ENCODE measurements at places on chromosomes 2 and 18. TPM values are rescaled to one million over a fixed set of nuclear protein-coding genes. Genes with fewer than 3 reads are reported as not detected.

- DNase-seq = no peak
Measured at GRCh38 chr2:225122583-225123486, 80.6 kb upstream of the DOCK10 start.

GRCh38 chr2:72326759-72327158, 179.1 kb upstream of the CYP26B1 start:
- no peak for DNase-seq

The PPM1B gene
- 14.9 TPM for total RNA-seq

DNA sequence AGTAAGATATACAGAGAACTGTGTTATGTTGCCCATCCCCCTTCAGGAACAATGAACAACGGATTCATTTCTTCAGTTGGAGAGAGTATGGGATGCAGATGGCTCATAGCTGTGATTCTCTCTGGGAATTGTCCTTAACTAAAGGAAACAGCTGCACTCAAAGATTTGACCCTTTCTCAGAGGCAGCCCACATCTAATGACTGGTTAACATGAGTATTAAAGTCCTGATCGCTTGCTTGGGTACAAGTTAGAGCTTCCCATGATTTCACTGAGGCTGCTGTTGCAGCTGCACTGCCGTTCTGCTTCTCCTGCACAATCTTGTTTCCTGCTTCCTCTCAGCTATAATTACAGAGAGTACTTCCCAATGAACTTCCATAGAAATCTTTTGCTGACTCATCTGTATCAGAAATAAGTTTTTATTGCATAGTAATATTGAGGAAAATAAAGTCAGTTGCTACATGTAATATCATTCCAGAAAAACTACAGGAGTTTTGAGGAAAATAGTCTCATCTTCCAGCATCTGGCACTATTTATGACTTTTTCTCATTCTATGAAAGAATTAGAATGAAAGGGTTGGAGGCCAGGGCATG, 12.8 kb upstream of the SCN9A start:
- DNase-seq = no peak

The WBP1 gene
- 28.2 TPM for total RNA-seq

The TNFRSF11A gene
- total RNA-seq = 1.9 TPM

The CPLX4 gene
- total RNA-seq = not detected

GRCh38 chr2:53098696-53099078, 668.9 kb upstream of the CHAC2 start:
- DNase-seq = no peak

DNA sequence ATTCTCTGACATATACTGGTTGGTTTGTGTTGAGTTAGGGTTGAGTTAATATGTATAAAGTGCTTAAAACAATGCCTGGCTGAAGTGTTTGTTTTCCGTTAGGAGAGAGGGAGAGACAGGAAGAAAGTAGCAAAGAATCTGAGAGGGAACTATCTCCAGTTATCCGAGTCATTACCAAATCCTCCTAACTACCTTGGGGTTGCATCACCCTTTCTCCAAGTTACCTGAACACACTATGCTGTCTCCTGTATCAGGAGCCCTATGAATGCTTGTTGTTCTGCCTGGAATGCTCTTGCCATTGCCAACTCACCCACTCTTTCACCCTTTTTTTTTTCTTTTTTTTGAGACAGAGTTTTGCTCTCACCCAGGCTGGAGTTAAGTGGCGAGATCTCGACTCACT, 47.9 kb upstream of the ITGAV start:
- DNase-seq = no peak

The EHD3 gene
- total RNA-seq = 22.6 TPM

The UGT1A8 gene
- 1.7 TPM for total RNA-seq

DNA sequence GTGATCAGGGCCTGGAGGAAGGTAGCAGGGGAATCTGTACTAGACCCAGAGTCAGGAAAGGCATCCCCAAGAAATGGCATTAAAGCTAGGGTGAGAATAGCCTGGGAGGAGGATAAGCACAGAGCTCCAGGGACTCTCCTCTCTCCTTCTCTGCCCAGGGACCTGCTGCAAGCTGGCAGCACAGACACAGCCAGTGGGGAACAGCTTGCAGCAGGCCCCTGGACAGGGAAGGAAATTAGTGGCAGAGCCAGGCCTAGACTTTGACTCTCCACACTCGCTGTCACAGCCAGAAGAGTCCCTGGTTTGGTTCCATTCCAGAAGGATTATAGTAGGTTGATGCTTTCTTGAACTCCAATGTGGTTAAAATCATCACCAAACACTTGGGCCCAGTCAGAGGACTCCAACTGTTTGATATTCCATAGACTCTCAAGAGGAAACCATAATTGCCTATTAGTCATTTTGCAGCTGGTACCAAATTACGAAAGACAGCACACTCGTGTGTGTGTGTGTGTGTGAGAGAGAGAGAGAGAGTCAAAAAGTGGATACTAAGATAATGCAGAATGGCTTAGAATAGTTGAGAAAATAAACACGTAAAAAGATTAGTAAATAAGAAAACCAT, 95.5 kb upstream of the ATP8B1 start:
- DNase-seq = no peak

GRCh38 chr2:150351922-150352321, 135.5 kb downstream of the RND3 start:
- no peak for DNase-seq

DNA sequence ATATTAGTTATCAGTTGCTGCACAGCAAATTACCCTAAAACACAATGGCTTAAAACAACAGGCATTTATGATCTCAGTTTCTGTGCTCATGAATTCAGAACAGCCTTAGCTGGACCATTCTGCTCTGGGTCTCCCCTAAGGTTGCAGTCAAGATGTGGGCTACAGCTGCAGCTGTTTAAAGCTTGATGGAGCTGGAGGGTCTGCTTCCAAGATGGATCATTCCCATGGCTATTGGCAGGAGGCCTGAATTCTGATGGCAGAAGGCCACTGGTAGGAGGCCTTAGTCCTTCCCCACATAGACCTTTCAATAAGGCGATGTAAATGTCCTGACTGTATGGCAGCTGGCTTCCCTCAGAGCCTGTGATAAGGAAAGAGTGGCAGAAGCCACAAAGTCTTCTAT, 118.6 kb upstream of the SERPINE2 start:
- DNase-seq = no peak

DNA sequence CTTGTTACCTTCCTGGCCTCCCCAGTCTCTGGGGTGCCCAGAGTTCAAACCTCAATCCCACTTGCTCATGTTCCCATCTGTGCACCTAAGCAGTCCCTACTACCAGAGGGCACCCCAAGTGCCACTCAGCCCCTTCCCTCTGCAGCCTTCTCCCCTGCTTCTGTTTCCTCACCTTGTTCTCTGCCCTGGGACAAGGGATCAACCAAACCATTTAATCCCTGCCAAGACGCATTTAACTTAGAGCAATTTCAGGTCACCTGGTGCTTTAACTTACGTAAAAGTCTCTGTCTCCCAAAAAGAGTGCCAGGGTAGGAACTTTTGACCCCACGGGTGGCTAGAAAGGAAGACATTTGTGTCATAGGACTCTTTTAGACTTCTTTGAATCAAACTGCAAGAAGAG, 67.2 kb downstream of the SRD5A2 start:
- DNase-seq = no peak

DNA sequence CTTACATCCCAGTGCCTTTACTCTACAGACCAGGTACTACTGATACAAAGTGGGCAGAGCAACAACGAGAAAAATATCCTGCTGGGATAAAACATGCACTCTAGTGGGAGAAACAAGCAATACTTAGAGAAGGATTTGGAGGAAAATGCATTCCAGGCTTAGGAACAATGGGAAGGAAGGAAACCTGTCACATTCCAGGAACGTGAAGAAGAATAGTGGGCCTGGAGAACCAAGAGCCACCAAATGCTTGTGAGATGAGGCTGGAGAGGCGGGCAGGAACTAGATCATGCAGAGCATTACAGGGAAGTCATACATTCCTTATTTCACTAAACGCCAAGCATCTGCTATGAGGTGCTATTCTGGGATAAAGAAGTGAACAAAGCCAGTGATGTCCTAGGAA, 342.3 kb downstream of the DCC start:
- DNase-seq = no peak

DNA sequence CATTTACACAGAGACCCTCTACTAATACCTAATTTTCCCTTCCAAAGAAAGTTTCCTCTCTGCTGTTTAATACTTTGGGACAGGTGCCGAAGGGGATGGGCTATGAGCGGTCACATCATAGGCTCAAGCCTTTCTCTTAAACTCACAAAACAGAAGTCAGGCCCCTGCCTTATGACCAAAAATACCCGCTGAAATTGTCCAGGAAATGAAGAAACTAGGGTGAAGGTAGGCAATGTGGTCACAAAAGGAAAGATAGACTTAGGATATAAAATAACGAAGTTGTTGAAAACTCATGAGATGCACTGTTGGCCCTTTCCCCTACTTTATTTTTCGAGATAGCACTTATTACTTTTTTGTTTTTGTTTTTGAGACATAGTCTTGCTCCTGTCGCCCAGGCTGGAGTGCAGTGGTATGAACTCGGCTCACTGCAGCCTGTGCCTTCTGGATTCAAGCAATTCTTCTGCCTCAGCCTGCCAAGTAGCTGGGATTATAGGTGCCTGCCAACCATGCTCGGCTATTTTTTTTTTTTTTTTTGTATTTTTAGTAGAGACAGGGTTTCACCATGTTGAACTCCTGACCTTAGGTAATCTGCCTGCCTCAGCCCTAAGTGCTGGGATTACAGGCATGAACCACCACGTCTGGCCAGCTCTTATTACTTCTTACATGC, 16.3 kb downstream of the SLC8A1 start:
- DNase-seq = no peak

DNA sequence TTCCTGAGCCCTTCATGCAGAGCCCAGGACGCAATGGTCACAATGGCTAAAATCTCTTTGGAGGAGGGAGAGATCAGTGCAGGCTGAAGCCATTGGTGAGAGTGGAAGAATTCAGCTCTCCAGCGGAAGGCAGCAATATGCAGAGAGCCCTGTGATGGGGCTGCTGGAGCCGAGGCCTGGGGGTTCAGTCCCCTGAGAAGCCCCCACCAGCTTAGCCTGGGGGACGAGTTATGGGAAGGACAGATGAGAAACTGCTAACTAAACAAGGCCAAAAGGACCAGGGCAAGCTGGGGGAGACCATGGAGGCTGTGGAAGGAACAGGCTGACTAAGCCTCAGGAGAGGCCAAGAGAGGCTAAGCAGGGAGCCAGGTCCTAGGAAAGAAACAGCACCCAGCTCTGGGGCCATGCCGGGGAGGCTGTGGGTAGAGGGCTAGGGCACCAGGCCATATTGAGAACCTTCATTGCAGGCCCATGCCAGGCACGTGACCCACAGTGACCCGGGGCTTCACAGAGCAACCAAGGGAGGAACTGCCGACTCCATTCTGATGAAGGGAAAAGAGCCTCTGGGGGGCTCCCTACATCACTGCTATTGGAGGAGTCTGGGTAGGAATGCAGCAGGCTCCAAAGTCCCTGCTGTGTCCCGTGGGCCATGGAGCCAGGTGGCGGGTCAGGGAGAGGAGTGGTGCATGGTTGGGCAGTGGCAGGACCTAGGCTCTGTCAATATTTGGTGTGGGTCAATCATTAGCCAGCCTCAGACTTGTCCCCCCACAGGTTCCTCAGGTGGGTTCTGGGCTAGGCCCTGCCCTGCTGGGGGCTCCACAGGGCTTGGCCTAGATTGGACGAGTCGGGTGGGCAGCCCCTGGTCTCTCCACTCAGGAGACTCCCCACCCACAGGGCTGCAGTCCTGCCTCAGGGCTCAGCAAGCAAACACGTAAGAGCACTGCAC, 19.8 kb downstream of the PROC start:
- no peak for DNase-seq

The IL37 gene
- not detected for total RNA-seq

The PAX3 gene
- total RNA-seq = not detected

The DSC3 gene
- total RNA-seq = 275 TPM

DNA sequence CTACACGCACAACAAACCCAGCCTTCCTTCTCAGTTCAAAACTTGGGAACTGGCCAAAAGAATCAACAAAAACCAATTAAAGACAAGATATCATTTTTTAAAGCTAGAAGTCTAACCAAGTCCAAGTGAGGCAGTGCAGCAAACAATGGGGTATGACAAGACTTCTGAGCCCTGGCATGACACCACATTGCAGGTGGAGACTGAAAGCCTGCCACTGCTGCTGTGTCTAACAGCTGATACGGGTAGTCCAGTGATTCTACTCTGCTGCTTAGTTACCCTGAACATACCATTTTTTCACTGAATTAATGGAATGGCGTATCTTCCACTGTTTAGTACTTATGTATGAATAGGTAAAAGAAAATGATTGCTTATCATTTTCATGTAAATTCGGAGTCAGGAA, 47.4 kb upstream of the KIDINS220 start:
- no peak for DNase-seq

- DNase-seq = no peak
Measured at GRCh38 chr2:23386339-23387220, 1.6 kb downstream of the KLHL29 start.

The LONRF2 gene
- 6.1 TPM for total RNA-seq

GRCh38 chr2:44777537-44777936, 164.0 kb upstream of the SIX3 start:
- no peak for DNase-seq

The LYG2 gene
- not detected for total RNA-seq

DNA sequence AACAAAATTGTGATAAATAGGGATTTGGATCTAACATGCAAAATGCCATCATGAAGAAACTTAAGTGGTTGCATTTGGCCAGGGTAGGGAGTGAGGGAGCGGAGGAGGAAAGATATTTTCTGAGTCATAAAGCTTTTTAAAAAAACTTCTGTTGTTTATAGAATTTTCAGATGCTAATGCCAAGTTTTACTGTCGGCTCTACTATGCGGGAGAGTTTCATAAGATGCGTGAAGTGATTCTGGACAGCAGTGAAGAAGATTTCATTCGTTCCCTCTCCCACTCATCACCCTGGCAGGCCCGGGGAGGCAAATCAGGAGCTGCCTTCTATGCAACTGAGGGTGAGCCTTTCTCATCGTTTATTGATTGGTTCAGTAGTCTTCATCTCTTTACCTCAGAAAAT, 56.0 kb upstream of the PTH2R start:
- DNase-seq = no peak

- no peak for DNase-seq
Measured at GRCh38 chr18:45571195-45571594, 44.1 kb upstream of the SLC14A2 start.

DNA sequence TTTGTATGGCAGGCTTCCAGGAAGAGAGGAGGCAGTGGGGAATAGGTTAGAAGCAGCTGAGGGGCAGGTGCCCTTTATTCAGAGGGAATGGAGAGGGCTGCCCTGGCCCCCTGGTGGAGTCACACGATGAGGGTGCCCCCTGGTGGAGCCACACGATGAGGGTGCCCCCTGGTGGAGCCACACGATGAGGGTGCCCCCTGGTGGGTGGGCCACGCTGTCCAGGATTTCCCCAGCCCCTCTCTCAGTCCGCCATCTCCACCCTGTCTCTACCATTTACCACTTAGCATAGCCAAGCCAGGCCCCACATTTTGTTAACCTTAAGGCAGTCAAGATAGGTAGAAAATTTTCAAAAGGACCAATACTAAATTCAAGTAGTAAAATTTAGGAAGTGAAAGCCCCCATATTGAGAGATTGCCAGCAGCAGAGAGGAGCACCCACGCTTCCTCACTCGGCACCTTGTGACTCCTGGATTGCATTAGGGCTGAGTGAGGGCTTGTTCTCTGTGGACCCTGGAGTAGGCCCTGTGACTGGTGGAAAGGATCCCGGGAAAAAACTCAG, 10.4 kb upstream of the FAM228A start:
- DNase-seq = no peak

Measured in esophagus squamous epithelium (tissue), 5 donors.